ENCODE measurements at places on chromosomes 7 and 10.

DNA sequence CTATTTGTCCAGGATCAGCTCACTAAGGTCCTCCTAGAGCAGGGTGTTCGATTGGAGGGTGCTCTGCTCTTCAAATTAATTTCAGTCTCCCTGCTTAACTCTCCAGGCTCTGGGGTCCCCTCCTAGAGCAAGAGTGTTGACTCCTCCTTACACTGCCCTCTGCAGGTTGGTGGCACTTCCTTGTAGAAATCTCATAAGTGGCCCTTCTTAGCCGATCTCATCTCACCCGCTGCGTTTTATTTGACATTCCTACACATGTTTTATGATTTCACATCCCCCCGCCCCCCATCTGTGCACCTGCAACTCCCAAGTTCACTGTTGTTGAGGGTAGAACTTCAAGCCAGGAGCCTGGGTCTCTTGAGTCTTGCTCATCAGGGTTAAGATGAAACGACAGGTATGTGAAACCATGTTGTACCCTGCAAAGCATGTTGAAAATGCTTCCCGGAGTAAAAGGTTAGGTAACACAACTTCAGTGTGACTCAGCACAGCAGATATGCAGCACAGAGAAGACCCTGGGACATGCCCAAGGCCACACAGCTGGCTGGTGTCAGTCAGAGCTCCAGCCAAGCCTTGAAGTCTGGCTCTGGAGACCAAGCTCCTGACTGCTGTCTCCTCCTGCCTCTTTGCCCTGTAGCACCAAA is 171.2 kb downstream of the PRKAG2 start:
- no peak for DNase-seq

DNA sequence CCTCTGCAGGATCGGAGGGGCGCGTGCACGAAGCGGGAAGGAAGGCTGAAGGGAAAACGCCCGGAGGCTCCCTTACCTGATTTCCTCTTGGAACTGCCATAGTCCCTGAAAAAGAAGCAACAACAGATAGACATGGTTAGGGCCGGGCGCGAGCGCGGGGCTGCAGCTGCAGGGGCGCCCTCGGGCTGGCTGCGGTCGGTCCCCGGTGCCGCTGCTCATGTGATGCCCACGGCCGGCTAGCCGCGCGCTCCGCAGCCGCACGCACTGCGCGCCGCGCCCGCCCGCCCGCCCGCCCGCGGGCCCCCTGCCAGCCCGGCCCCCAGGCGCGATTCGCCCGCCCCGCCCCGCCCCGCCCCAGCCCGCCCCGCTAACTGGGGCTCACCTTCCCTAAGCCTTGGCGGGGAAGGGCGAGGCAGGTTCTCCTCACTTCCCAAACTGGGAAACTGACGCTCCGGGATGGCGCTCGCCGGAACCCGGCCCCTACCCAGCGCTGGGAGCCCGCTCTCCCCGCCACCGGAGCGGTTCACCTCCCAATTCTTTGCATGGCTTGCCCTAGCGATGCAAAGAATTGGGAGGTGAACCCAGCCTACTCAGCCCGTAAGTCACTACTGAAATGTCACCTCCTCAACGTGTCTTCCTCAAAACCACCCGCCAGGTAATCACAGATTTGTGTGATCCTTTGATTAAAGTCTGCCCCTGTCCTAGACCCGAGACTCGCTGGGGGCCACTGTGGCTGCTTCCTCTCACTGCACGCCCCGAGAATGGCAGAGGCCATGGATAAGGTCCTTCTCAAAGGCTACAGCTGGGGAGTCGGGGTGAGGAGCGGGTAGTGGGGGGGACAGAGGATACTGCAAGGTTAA is 162.2 kb downstream of the SH3PXD2A start:
- no peak for DNase-seq

DNA sequence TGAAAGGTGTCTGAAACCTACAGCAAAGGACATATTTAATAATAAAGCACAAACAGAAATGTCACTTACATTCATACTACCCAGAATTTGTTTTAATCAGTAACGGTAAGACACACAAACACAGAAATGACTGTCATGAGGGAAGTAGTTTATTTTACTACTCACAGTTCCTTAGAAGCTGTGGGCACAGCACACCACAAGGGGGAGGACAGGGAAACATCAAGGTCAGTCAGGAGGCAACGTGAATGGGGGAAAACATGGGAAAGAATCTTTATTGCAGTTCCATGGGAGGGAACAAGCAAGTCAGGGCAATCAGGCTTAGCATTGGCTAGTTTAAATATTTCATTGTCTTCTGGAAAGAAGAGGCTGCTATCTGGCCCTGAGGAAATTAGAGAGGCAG is 123.8 kb upstream of the PDSS1 start:
- no peak for DNase-seq

DNA sequence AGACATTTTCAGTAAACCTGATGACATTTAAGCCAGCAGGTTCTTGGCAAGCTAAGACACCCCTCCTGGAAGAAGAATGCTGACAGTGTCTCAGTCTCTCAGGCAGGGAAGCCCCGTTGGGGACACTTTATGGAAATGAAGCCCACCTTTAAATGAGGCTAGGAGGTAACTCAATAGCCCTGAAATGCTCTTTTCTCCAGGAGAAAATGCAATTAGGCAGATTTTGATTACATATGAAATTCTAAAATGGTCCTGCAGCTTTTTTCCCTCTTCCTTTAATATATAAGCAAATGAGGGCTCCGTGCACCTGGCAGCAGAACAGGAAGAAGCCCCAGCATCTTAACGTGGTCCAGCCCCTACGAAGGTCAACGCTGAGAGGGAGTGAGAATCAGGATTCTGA is 65.8 kb upstream of the CHST15 start:
- no peak for DNase-seq
